ENCODE measurements at places on chromosomes 6 and 20. TPM values are rescaled to one million over a fixed set of nuclear protein-coding genes. Genes with fewer than 3 reads are reported as not detected.
A peak's percentile ranks its signal among the peaks of the same experiment; 100 is the strongest.

GRCh38 chr6:36298027-36298426 lies 28.2 kb downstream of the PNPLA1 start:
- no peak for DNase-seq

GRCh38 chr6:34976239-34976638 lies 87.2 kb downstream of the ANKS1A start:
- no peak for DNase-seq

GRCh38 chr6:130847001-130847910 lies 20.1 kb downstream of the SMLR1 start:
- no peak for DNase-seq

DNA sequence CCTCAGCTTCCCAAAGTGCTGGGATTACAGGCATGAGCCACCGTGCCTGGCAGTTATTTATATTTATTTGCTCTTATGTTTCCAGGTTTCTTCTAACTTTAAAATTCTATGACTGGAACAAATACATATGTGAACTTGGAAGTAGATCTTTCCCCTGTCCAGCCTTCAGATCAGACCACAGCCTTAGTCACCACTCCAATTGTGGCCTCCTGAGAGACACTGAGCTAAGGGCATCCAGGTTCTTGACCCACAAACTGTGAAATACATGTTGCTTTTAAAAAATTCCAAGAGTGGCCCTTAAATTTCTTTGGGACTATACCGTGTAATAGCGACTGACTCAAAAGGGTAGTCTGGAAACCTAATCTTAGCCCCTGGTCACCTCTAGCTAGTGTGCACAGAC lies 1.5 kb upstream of the ADGRG6 start:
- no peak for DNase-seq

GRCh38 chr6:113350461-113350860 lies 506.7 kb upstream of the MARCKS start:
- peak; percentile 40 for DNase-seq

DNA sequence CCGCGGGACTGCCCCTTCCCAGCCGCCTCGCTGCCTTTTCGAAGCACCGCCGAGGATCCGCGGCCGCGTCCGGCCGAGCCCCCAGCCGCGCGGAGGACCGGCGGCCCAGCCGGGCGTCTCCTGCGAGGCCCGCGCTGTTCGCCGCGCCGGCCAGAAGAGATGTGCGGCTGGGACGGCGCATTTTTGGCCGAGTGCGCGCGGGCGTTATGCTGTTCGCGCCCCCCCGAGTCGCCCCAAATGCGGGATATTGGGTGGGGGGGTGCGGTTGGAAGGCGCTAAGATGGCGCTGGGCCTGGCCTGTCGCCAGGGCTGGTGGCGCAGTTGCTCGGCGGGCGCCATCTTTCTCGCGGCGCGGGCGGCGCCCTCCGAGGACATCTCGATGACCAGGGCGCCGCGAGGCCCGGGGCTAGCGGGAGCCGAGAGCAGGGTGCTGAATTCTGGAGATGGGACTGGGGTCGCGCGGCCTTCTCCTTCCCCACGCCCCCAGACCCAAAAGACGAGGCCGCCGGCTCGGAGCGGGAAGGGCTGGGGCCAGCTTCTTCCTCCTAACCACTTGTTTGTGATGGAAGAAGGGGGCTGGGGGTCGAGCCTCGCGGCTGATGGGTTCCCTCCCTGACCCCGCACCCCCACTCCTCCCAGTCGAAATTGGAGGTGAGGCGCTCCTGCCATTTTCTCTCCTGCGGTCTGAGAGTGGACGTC lies 1.5 kb downstream of the BICRAL start:
- DNase-seq = peak; percentile 59

GRCh38 chr20:53805895-53806384 lies 212.3 kb upstream of the ZNF217 start:
- DNase-seq = peak; percentile 81

DNA sequence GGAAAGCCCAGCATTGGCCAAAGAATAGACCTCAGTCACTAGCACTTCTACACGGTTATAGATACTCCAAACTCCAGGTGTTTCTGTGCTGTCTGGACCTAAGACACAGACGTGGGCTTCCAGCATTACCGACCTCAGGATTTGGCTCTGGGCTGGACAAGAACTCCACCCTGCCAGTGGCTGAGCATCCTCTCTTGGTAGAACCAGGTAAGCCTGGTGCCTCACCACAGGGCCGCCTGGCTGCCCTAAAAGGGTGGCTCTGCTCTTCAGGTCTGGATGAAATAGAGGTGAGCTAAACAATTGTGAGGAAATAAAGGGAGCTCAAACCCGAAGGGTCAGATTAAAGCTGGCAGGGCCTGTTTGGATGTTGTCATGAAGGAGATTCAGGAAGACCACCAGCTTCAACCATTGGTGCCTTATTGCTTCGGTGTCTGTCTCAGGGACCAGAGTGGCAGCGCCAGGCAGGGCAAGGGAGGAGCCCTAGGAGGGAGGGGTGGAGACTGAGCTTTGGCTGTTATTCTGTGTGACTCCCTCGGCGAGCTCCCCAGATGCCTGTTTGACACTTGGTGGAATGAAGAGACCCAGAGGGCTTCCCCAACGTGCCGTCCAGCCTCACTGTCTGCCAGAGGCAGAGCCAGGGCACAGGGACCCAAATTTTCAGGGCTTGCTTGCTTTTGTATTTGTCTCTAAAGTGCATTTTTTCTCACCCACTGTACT lies 8.6 kb downstream of the SYNDIG1 start:
- no peak for DNase-seq

- DNase-seq = no peak
Observed at GRCh38 chr20:20212675-20213096, 155.2 kb upstream of the INSM1 start.

DNA sequence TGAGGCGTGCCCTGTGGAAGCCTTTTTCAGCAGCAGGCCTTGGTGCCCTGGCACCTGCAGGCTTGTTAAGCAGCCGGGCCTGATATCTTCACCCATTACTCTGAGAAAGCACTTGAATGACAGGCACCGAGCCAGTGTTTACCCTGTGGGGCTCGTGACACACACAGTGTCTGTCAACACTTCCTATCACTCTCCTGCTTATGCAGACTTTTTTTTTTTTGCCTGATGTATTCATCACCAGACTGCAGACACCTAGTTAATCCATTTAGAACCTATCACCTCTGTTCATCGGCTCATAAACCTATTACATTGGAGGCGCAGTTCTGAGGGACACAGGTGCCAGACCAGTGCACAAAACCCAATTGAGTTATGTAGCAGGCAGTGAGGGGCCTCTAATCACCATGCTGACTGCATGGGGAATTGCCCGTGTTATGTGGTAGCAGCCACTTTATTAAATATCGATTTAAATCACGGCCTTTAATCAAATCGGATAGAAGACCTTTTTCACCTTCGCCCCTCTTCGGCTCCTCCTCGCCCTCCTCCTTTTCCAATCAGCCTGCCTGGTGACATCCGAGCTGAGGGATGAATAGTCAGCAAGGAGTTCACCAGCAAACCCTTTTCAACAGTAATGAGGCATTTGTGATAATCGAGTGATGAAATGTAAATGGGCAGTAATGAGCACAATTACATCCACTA lies 962.9 kb upstream of the SLC35B3 start:
- no peak for DNase-seq

- peak; percentile 53 for DNase-seq
Observed at GRCh38 chr6:55014321-55015088, 159.8 kb upstream of the HCRTR2 start.

GRCh38 chr6:24125980-24126379 lies at the start of gene NRSN1:
Gene NRSN1, plus strand, starts transcription at chr6:24126215. Its CDS starts 8,113 bp downstream, at chr6:24134328.
- no peak for DNase-seq

GRCh38 chr6:2891768-2892170 lies 11.3 kb downstream of the SERPINB9 start:
- DNase-seq = no peak

GRCh38 chr6:21970569-21971300 lies 326.1 kb downstream of the PRL start:
- DNase-seq = no peak

DNA sequence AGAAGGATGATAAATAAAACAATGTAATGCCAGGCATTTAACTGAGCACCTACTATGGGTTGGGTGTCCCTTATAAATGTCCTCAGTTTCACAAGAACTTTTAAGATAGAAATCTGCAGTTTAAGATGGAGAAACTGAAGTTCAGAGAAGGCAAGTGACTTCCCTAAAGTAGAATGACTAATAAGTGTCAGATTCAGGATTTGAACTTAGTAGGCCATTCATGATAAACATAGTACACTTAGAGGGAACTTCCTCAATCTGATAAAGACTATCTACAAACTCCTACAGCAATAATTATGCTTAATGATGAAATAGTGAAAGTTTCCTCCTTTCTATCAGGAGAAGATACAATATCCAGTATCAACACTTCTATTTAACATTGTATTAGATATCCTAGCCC lies 43.9 kb downstream of the NCR2 start:
- no peak for DNase-seq

DNA sequence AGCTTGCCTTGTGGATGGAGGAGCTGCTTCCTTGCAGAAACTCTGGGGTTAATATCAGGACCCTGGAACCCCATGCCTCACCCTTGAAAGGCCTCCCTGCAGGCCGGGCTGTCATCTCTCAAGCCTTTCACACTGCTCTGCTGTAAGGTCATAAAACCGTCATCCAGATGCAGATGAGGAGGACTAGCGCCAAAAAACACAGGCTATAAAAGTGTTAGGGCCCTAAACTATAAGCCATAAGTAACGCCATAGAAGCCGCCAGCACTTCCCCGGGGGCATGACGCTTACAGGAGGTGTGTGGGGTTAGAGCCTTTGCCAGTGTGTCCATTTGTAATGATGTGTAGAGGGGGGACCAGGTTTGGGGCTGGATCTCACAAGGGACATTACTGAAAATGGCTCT lies 47.6 kb downstream of the CDH4 start:
- DNase-seq = no peak

DNA sequence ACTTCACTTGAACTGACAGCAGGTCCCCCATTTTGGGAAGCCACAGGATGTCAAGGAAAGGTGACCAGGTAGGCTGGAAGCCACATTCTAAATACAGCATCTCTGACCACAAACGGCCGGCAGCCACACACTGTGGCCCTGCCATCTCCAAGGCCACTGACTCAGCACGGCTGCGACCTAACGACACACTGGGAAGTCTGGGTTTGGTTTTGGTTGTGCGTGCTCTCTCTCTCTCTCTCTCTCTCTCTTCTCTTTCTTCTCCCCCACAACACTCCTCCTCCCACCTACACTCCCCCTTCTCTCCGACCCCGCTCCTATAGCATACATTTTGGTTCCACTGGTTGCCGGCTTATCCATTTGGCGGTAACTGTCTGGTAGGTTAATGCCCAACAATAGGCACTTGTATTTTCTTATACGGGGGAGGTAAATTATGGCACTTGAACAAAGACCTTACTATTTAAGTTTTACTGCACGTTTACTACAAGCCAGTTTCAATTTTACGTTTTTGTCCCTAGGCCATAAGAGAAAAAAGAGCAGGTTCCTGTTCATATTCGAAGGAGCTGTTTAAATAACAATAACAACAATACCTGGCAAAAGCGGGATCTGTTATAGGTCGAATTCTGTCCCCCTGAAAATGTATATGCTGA lies 103.6 kb downstream of the GMDS start:
- no peak for DNase-seq

DNA sequence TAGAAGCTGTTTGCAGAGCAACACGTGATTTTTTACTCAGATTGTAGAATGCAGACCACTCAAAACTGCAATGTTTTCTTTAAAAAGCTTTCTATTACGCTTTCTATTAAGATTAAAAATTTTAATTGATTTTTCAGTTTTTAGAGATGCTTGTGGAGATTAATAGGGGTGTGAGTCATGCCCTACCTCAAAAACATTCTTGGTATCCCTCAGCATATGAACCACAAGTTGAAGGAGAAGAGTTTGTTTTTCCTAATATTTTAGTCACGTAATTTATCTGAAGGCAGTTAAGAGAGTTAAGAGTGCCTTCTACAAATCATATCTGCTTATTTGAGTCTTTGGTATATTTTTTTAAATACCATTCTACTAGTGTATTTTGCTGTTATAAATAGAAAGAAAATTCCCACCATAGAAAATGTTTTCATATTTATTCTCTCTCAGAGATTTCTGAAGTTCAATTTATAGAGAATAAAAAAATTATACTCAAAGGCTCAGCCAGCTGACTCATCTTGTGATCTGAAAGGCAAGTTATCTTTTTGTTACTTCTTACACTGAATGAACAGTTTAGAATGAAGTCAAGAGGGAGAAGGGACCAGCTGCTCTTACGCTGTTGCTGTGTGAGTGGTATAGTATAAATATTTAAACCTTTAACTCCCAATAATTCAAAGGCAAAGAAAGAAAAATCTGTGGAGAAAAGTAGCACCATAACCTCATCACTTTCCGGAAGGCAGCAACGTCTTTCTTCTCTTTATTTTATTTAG lies 7.6 kb downstream of the RIPOR2 start:
- peak; percentile 93 for DNase-seq

DNA sequence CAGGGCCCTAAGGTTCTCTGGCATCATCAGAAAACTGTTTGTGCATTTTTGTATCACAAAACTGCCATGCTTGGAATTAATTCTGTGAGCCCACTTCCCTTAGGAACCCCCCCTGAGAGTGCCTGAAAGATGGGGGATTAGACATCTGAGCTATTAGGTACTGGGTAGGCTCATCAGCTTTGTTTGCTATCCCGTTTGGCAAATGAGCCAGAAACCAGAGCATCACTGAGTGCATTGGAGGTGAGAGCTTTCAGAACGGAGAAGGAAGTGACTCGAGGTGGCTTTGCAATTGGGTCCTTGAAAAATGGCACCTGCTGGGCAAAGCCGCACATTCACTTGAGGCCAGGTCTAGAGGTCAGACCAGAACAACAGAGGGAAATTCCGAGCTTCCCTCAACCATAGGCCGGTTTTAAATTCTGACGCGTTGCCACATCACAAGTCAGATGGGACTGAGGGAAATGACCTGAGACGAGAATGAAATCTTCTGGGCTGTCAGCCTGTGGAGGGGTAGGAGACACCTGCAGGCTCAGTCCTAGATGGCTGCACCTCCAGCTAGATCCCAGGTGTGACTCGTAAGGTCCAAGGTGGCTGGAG lies 8.4 kb upstream of the GLP1R start:
- DNase-seq = no peak

DNA sequence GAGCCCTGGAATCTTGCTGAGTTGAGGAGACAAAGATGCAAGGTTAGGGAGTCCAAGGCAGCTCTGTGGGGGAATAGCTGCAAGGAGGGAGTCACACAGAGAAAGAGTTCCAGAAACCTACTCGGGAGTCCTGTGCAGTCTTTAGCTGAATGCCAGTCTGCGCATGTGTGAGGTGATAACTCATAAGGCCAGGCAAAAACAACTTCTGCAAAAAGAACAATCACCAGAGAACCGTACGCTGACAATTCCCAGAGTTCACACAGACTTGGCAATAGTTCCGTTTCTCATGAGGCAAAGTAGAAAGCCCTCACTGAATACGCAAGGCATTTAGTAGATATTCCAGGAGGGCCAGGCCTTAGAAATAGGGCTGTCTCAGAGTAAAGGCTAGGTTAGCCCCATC lies 135.2 kb upstream of the TAB2 start:
- DNase-seq = no peak

GRCh38 chr20:62309947-62310756 lies 7.4 kb downstream of the ADRM1 start:
- DNase-seq = no peak

- no peak for DNase-seq
Observed at GRCh38 chr6:13370623-13371022, 42.3 kb upstream of the TBC1D7 start.

- no peak for DNase-seq
Observed at GRCh38 chr20:40307997-40308396, 381.0 kb downstream of the MAFB start.

Gene SAMD10
- polyA plus RNA-seq = 4.1 TPM

Gene PKIB
- 5.6 TPM for polyA plus RNA-seq

Gene ENPP1
- polyA plus RNA-seq = 10.9 TPM

Gene SCP2D1
- polyA plus RNA-seq = not detected

Gene SLC17A1
- not detected for polyA plus RNA-seq

Gene MTG2
- 23.9 TPM for polyA plus RNA-seq

Gene SIRPD
- not detected for polyA plus RNA-seq

Gene TP53INP2
- 6.8 TPM for polyA plus RNA-seq

All from IMR-90 (cell line).